ENCODE measurements at places on chromosomes 6 and 20.
A peak's percentile ranks its signal among the peaks of the same experiment; 100 is the strongest.

GRCh38 chr6:140921366-140922226 lies 1211.1 kb upstream of the GJE1 start:
- DNase-seq, result no peak
- H3K4me1 ChIP-seq, result no peaks in the 10 kb centered on the region
- H3K4me3 ChIP-seq, result no peak overlapping the region
- H3K27ac ChIP-seq, result no peak overlapping the region
- no peaks in the 10 kb centered on the region for H3K27me3 ChIP-seq
- H3K36me3 ChIP-seq, result no peaks in the 10 kb centered on the region

GRCh38 chr6:5529733-5530132 lies 268.4 kb downstream of the FARS2 start:
- H3K4me3 ChIP-seq, result no peak overlapping the region
- H3K36me3 ChIP-seq, result no peaks in the 10 kb centered on the region
- no peaks in the 10 kb centered on the region for H3K4me1 ChIP-seq
- H3K27ac ChIP-seq, result no peak overlapping the region
- H3K27me3 ChIP-seq, result no peaks in the 10 kb centered on the region
- DNase-seq, result no peak

- peak overlapping the region; percentile 3 for H3K27ac ChIP-seq
- no peaks in the 10 kb centered on the region for H3K36me3 ChIP-seq
- peak; percentile 32 for DNase-seq
- no peak overlapping the region for H3K4me3 ChIP-seq
- no peaks in the 10 kb centered on the region for H3K27me3 ChIP-seq
Measured at GRCh38 chr6:157994125-157994795, 12.6 kb downstream of the SYNJ2 start.

DNA sequence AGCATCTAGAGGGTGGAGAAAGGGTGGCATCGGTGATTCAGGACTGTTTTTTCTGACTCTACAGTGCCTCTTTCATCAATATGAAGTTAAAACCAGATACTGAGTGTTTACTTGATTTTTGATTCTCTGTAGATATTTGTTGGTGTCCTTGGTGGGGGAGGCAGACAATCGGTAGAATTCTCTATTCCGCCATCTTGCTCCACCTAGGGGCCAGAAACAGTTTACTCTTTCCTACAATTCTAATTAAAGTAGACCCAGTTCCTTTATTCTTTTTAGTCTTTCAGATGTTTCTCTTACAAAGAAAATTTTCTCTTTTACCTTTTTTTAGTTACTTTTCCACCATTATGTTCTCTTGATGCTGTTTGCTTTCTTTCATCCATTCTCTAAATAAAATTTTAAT lies 162.1 kb upstream of the RAB32 start:
- DNase-seq, result no peak
- H3K27me3 ChIP-seq, result no peaks in the 10 kb centered on the region
- H3K4me1 ChIP-seq, result no peaks in the 10 kb centered on the region
- no peak overlapping the region for H3K27ac ChIP-seq
- H3K36me3 ChIP-seq, result no peaks in the 10 kb centered on the region
- H3K4me3 ChIP-seq, result no peak overlapping the region

- H3K4me3 ChIP-seq, result no peak overlapping the region
- no peak for DNase-seq
- H3K27me3 ChIP-seq, result no peaks in the 10 kb centered on the region
- H3K4me1 ChIP-seq, result peaks cover 8% of the 10 kb centered on the region
Measured at GRCh38 chr6:143400258-143401067, 50.0 kb downstream of the ADAT2 start.

DNA sequence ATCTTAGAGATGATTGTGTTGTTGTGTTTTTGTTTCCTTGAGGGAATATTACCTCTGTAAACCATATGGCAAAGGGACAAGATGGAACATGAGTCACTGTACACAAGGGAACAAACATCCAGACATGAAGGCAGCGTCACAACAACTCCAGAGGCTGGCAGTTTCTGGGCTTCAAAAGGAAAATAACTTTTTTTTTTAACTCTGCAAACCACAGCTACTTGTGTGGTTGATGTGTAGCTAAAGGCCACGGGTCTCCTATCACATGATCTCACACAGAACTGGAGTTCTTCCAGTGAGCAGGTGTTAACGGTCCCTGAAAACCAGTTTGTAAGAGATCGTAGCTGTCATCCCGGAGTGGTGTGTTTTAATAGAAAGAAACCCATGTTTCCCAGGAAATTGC lies 33.2 kb upstream of the HBS1L start:
- no peak overlapping the region for H3K27ac ChIP-seq
- H3K36me3 ChIP-seq, result no peaks in the 10 kb centered on the region
- DNase-seq, result no peak
- no peaks in the 10 kb centered on the region for H3K27me3 ChIP-seq
- H3K4me1 ChIP-seq, result no peaks in the 10 kb centered on the region

- H3K27me3 ChIP-seq, result peaks cover 4% of the 10 kb centered on the region
- no peak overlapping the region for H3K27ac ChIP-seq
- DNase-seq, result no peak
- no peaks in the 10 kb centered on the region for H3K4me1 ChIP-seq
- no peaks in the 10 kb centered on the region for H3K36me3 ChIP-seq
- H3K4me3 ChIP-seq, result no peak overlapping the region
Measured at GRCh38 chr20:22944062-22944461, 91.0 kb upstream of the SSTR4 start.

GRCh38 chr20:956330-956951 lies 40.3 kb upstream of the ANGPT4 start:
- peaks cover 11% of the 10 kb centered on the region for H3K27me3 ChIP-seq
- no peak overlapping the region for H3K4me3 ChIP-seq
- no peaks in the 10 kb centered on the region for H3K4me1 ChIP-seq
- no peaks in the 10 kb centered on the region for H3K36me3 ChIP-seq
- DNase-seq, result peak; percentile 81
- H3K27ac ChIP-seq, result no peak overlapping the region

DNA sequence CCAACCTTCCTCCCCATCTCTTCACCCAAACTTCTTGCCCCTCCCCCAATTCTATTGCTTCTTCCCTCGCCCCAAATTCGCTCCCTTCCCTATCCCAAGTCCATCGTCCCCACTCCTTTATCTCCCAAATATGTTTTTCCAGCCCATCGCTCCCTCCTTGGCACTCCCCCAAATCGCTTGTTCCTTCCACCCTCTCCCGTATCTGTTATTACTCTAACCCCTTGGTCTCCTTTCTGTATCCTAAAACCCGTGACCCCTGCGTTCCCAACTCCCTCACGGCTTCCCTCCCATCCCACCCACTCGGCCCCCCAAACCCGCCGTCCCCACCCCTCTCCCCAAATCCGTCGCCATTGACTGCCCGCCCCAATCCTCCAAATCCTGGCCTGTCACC lies 584 bp downstream of the MTCH1 start:
- peak overlapping the region; percentile 80 for H3K4me3 ChIP-seq
- H3K4me1 ChIP-seq, result peaks cover 42% of the 10 kb centered on the region
- peak overlapping the region; percentile 98 for H3K27ac ChIP-seq
- no peaks in the 10 kb centered on the region for H3K27me3 ChIP-seq

GRCh38 chr6:126335210-126335609 lies 4.7 kb upstream of the CENPW start:
- H3K36me3 ChIP-seq, result no peaks in the 10 kb centered on the region
- no peak overlapping the region for H3K4me3 ChIP-seq
- no peak for DNase-seq
- peaks cover 5% of the 10 kb centered on the region for H3K4me1 ChIP-seq
- H3K27me3 ChIP-seq, result no peaks in the 10 kb centered on the region

DNA sequence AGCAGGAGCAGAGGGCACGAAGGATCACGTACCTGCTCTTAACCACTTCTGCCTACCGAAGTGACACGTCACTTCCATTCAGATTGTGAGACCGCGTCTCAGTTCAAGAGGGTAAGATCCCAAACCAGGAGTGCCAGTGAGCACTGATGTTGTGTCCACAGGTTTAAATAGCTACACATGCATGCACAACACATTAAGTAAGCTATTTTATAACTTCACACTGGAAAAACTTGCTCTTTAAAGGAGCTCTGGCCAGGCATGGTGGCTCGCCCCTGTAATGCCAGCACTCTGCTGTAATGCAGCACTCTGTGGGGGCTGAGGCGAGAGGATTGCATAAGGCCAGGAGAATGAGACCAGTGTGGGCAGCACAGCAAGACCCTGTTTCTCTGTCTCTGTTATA lies 21.1 kb downstream of the ABHD12 start:
- H3K4me3 ChIP-seq, result no peak overlapping the region
- H3K27ac ChIP-seq, result no peak overlapping the region
- DNase-seq, result no peak
- no peaks in the 10 kb centered on the region for H3K36me3 ChIP-seq
- no peaks in the 10 kb centered on the region for H3K27me3 ChIP-seq
- peaks cover 4% of the 10 kb centered on the region for H3K4me1 ChIP-seq

DNA sequence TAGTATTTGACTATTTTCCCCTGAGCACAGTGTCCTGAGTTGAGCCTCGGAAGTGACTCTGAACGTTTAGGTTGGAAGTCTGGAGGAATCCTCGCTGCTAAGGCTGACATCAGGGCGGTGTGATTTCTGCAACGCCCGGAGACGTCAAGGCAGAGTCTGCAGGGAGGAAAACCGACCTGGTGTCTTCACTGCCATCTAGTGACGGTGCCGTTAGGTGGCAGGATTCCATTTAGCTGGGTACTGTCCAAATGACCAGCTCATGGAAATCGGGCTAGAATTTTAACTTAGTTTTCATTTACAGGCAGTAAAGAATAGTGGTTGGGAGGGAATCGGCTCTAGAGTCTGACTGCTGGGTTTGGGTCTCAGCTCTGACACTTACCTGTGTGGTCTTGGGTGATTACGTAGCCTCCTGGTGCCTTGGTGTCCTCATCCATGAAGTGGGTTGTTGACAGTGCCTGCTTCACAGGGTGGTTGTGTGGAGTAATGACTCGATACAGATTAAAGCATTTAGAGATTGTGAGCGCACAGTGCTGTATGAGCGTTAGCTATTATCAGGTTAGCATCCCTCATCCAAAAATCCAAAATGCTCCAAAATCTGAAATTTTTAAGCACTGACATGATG lies 35.0 kb downstream of the FOXF2 start:
- H3K4me1 ChIP-seq, result no peaks in the 10 kb centered on the region
- no peaks in the 10 kb centered on the region for H3K27me3 ChIP-seq
- H3K36me3 ChIP-seq, result no peaks in the 10 kb centered on the region
- DNase-seq, result no peak

DNA sequence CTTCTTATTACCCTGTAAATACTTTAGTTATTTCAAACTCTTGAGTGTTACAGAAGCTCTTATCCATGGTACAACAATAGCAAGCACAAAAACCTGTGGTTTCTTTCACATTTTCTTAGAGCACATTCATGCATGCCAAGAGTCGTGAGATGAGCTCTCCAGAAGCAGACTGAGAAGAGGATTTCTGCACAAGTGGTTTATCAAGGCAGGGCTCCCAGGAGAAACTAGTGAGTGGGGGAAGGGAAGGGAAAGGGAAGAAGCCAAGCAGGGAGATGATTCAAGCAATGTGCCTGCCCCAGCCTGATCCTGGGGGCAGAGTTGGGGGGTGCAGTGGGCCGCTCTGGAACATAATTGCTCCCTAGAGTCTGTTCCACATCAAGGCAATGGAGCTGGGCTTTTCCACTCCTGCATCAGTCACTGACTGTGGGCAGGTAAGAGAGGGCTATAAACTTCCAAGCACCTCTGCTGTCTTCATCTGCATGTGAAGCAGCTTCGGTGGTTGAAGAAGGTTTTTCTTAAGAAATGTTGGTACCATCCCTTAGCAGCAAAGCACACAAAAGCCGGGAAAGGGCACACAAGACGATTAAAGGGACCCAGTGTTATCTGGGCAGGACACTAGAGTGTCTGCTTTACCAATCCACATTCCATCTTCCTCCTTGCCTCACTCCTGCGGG lies 152.1 kb downstream of the PLCB4 start:
- no peaks in the 10 kb centered on the region for H3K4me1 ChIP-seq
- no peak overlapping the region for H3K4me3 ChIP-seq
- H3K27me3 ChIP-seq, result no peaks in the 10 kb centered on the region
- H3K36me3 ChIP-seq, result no peaks in the 10 kb centered on the region
- H3K27ac ChIP-seq, result no peak overlapping the region
